Subcutaneous preadipocyte (primary cell): ENCODE measurements at places on chromosomes 1 and 21. TPM values are rescaled to one million over a fixed set of nuclear protein-coding genes. Genes with fewer than 3 reads are reported as not detected.

The SETD4 gene
- 13.6 and 16.6 TPM in 2 replicates for total RNA-seq

The LDLRAD2 gene
- not detected in 2 replicates for total RNA-seq

The NHLH1 gene
- total RNA-seq = 0.20 TPM in 1 of 2 replicates, not detected in the other

The SLC9C2 gene
- not detected in 2 replicates for total RNA-seq

The LHX8 gene
- total RNA-seq = not detected in 2 replicates

The ELF3 gene
- 0.20 TPM in 1 of 2 replicates, not detected in the other for total RNA-seq
